ENCODE measurements at places on chromosomes 2 and 18.
A peak's percentile ranks its signal among the peaks of the same experiment; 100 is the strongest.

DNA sequence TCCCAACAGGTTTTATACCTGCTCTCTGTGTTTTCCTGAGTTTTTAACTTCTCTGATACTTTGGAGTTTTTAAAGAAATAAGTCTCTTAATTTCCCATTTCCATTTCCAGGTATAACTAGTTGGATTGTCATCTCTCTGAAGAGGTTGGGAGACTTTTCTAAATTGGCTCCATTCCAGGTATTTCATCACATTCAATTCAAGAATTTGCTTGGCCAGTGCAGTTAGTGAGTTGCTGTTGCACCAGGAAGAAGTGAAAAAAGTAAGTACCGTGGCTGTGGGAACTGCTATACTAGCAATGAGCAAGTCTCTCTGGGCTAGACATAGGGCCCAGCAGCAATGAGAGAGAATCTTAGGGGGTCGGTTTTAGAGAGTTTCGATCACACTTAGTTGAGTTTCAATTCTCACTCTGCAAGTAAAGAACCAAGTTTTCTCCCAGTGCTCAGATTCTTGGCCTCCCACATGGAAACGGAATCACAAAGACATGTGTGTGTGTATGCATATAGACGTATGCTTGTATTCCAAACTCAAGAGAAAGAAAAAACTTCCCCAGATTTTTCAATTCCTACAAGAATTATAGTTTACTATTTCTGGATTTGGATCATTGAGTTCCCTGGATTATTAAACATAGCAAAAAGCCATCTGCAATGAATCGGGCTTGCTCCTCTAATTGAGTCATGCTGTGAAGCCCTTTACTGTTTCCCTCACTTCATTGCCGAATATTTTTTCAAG is 894.4 kb downstream of the BCL11A start:
- DNase-seq: no peak

DNA sequence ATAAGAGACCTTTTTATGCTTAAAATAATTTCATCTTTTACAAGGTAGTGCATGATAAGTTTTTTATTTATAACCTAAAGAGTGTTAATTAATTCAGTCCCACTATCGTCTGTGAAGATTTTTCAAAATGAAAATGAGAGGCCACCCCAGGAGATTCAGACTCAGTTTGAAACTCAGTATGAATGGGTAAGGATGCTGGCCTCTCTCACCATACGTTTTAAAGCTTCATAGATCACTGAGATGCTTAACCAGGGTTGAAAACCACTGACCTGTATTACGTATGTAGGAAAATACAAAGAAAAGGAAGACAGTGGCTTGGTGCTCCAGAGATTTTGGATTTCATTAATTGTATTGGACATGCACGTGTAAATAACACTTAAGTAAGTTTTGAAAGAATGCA is 278.7 kb downstream of the FSIP2 start:
- no peak for DNase-seq

GRCh38 chr18:4878480-4878879 is 318.6 kb downstream of the AKAIN1 start:
- DNase-seq: no peak

- no peak for DNase-seq
These were observed 178.5 kb downstream of the L3MBTL4 start for GRCh38 chr18:6236258-6236657.

DNA sequence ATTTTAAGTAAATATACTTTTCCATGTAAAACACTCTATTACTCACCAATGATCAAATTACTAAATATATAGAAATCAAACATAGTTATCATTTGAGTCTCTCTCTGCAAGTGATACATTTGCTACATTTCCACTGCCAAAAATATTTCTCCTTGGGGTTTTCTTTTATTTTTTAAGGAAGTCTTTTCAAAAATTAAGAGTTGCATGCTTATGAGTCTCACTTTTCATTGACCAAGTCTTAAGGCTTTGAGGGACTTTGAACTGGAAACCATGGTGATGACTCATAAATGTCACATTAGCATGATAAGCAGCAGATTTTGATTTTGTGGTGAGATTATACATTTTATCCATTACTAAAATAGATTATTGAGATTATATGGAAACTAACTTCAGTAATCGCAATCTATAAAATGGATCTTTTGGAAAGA is 152.9 kb downstream of the FAM124B start:
- no peak for DNase-seq

GRCh38 chr2:177551989-177552421 is 159.4 kb downstream of the AGPS start:
- no peak for DNase-seq

DNA sequence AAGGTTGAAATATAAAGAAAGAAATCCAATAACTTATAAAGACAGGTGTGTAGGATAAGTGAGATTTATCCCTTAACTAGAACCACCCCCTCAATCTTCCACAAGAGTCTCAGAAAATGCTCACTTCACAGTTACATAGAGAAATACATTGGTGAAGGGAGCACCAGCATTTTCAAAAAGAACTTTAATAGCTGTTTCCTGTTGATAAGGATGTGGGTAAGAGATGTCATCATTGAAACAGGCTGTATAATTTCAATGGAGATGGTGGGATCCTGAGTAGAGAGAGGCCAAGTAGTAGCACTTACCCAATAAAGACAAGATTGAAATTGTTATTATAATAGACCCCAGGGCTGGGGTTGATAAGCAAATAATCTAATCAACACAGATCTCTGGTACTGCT is 162.2 kb upstream of the TACR1 start:
- DNase-seq: no peak

GRCh38 chr18:34322365-34323289 is 97.9 kb upstream of the NOL4 start:
- peak; percentile 22 for DNase-seq

- no peak for DNase-seq
These were observed 119.9 kb downstream of the HNMT start for GRCh38 chr2:138084206-138084605.

DNA sequence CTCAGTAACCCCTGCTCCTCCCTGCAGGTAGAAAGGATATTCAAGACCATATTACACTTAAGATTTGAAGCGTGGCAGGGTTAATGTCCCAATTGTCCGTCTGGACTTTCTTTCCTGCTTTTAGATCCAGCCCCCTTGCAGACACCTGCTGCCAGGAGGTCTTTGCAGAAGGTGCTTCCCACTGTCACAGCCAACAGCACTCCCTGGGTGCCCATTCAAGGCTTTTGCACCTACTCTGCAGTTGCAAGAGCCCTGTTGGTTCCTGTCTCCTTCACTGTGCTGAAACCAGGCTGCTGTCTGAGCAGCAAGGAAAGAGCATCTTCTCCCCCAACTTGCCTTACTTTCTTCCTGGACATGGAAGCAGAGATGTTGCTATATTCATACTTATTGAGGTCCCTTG is 1043.0 kb upstream of the POU3F3 start:
- no peak for DNase-seq

DNA sequence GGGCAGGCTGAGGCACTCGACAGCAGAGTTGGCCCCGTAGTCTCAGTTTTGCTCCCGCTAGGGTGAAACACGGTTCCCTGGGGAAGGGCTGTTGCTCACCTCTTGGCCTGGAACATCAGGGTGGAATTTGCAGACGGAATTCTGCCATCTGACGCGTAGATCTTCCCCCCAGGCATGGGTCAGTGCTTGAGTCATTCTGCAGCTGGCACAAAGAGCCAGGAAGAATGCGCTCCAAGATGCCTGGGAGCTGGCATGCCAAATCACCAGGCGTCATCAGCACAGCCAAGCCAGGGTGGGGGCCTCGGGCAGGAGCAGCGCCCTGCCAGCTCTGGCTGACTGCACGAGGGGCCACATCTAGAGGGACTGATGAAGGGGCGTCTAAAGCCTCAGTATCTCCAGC is 42.7 kb downstream of the ODC1 start:
- peak; percentile 87 for DNase-seq

GRCh38 chr2:206987810-206988209 is 48.5 kb downstream of the CPO start:
- DNase-seq: no peak

DNA sequence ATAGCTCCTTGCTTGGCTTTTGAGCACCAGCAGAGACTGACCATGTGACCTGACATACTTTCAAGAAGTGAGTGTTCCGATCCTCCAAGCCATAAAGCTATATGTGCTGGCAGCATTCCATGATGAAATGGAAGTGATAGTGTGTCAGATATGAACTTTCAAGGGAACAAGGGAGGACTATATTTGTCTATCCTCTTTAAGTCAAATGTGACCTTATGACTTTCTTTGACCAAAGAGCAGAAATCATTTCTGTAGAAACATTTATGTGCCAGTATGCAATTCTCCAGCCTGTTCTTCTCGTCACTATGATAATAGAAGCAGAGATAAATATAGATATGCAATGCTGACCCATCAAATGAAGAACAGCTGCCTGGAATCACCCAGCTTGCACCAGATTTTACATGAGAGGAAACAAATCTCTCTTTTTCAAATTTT is 14.4 kb downstream of the HYCC2 start:
- DNase-seq: peak; percentile 2

Measured in amniotic stem cell (primary cell).